ENCODE measurements at places on chromosomes 16 and 17.
A peak's percentile ranks its signal among the peaks of the same experiment; 100 is the strongest.

DNA sequence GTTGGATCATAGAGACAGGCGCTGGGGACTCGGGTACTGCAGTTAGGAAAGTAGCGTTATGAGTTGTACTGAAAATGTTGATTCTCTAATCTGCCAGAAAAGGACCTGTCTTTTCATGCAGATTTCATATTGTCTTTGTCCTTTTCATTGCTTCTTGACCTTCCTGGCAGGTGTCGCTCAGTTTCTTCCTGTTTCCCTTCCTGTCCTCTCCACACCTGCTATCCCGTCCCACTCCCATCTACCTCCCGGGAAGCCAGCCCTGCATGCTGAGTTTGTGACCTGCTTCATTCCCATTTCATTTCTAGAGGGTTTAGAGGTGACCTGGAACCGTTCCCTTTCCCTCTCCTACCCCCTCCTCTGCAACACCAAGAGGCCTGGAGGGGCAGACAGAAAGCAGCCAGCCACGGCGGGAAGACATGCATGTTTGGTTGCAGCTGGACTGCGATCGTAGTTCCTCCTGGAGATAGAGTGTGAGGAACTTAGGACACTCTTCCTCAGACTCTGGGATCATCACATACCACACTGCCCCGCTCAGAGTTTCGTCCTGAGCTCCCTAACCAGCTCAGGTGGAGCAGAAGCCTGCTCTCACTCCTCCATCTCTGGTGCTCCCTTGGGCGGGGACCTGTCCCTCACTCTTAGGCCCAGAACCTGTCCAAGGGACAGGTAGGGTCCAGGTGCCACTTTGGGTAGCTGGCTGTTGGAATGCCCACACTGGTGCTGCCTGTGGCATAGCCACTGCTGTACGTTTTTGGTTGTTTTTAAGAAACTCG, 23.9 kb upstream of the ARHGAP23 start:
- no peak for DNase-seq

DNA sequence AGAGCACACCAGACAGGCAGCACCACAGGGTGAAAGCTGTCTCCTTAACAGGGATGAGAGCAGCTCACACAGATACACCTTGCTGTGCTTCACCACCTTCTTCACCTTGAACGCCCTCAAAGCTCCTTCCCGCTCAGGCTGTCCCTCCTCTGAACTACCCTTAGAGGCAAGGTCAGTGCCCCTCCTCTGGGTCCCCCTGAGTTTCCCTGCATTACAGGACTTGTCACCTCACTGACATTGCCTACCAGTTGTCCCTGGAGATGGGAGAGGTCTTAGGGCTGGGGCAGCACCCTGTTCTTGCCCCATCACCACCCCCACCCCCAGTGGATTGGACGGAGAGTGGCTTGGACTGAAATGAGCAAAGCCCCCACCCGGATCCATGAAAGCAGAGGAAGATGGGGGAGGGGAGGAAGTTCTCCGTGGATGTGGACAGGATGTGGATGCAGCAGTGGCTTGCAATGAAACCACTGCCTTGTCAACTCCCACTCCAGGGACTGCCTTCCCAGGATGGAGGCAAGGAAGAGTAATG, 73.2 kb upstream of the CDH5 start:
- DNase-seq, result no peak

DNA sequence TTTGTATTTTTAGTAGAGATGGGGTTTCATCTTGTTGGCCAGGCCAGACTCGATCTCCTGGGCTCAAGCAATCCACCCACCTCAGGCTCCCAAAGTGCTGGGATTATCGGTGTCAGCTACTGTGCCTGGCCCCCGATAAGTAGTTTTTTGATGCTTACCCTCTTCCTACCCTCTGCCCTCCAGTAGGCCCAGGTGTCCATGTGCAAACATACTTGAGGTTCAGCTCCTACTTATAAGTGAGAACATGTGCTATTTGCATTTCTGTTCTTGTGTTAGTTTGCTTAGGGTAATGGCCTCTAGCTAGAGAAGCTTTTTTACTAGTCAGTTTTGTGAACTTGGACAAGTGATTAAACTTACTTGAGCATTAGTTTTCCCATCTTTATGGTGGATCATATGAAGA, 136.8 kb downstream of the HS3ST4 start:
- DNase-seq, result no peak

- no peak for DNase-seq
Observed at GRCh38 chr17:16425698-16426659, 10.6 kb downstream of the TRPV2 start.

GRCh38 chr17:75601057-75601987, 13.7 kb downstream of the MYO15B start:
- DNase-seq, result peak; percentile 9

DNA sequence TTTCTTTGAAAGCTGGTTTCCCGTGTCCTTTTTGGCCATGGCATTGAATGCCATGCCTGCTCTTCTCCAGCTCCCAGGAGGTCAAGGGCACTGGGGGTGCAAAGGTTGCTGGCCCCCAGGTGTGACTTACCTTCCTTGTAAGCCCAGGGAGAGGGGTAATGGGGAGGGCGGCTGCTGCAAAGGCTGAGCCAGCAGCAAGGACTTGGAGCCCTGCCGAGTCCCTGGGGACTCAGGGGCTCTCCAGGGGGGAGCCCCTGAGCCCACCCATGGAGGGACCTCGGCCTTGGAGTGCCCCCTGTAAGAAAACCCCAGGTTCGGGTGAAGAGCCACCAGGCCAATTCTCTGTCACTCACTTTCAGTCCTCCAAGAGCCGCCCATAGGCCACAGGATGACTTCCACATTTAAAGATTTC, 5.9 kb upstream of the CCL22 start:
- DNase-seq, result no peak

GRCh38 chr17:74607221-74607620, 15.1 kb upstream of the CD300LD start:
- no peak for DNase-seq

- no peak for DNase-seq
Observed at GRCh38 chr17:48543854-48544348, 1.0 kb downstream of the HOXB2 start.

DNA sequence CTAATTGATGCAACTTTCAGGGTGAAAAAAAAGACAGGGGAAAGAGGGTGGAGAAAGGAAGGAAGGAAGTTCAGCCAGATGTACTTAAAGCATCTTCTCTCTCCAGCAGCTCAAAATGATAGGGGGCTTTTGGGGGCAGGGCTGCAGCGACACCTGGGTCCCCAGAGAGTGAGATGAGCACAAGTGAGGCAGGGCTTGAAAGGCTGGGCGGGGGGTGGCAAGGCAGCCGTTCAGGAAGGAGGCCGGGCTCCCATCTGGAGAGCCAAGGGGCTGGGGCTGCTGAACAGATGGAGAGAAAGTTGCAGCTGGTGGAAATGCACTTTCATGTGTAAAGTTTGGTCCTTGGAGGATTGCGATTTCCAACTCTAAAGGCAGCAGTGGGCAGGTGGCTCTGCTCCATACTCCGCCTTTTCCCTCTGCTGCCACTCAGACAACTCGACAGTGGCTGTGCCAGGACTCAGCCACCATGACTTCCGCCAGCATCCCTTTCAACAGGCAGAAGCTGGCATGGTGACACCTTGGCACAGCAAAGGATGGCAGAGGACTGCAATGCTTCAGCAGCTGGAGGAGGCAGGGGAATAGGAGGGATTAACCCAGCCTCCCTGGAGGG, 7.7 kb downstream of the SLC35B1 start:
- DNase-seq, result no peak

DNA sequence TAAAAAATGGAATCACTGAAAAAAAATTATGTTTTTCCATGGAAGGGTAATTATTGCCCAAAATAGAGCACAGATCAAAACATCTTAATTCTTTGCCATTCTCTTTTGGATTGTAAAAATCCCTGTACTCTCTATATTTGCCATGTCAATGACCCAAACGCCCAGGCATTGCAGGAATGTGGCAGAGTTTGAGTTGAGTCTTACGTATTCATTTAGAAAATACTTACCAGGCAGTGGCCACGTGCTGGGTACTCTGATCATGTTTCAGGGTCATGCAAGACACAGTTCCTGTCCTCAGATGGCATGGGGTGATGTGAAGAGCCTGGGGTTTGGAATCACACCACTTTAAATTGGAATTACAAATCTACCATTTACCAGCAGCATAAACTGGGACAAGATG, 267.7 kb downstream of the ABCC12 start:
- DNase-seq, result no peak

DNA sequence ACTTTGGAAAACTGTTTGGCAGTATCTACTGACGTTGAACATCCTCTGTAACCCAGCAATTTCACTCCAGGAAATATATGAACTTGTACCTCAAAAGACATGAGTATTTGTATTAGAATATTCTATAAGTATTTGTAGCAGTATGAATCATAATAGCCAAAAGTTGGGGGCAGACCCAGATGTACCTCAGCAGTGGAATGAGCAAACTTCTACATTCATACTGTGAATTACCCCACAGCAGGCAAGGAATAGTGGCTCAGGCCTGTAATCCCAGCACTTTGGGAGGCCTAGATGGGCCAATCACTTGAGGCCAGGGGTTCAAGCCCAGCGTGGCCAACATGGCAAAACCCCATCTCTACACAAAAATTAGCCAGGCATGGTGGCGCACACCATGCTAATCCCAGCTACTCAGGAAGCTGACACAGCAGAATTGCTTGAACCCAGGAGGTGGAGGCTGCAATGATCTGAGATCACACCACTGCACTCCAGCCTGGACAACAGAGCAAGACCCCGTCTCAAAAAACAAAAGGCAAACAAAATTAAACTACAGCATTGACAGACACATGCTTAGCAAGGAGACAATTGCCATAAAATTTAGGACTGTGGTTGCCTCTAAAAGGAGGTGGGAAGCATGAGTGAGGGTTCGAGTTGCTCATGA, 11.2 kb upstream of the HELZ start:
- no peak for DNase-seq

DNA sequence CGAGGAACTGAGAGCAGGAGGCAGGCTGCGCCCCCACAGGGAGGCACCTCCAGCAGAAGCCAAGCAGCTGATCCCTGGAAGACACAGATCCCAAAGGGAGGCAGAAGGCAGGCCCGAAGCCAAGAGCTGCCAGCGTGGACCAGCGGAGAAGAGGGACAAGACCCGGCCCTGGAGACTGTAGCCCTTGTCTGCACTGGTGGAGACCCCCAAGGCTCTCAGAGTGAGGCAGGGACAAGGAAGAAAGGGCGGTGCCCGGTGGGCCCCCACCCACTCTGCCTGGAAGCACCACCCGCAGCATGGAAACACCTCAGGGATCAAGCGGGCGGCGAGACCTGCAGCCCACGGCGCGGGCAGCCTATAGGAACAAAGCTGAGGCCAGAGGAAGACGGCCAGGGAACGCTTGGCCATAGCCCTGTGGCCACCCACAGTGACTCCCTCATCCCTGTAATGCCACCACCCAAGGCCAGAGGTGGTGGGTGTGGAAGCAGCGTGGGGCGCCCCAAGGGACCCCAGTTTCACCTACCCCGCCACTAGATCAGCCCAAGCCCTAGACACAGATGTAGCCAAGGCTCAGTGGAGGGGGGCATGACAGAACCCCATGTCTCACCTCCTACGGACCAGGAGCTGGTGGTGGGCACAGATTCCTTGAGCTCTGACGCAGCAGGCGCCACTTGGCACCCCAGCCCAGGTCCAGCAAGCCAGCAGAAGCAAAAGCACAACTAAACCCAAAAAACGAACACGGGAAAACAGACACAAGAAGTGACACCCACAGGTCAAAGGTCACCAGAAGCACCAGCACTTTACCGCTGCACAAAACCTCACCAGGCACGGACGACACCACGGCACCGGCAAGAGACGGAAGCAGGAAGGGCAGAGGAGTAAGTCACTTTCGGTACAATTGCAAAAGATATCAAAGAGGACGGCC, 2.9 kb upstream of the SIRT7 start:
- no peak for DNase-seq

- no peak for DNase-seq
Observed at GRCh38 chr16:57427824-57428223, 19.4 kb downstream of the CIAPIN1 start.

GRCh38 chr16:74773446-74774222, 986 bp downstream of the FA2H start:
- no peak for DNase-seq

- no peak for DNase-seq
Observed at GRCh38 chr17:56536766-56537165, 56.7 kb upstream of the NOG start.

DNA sequence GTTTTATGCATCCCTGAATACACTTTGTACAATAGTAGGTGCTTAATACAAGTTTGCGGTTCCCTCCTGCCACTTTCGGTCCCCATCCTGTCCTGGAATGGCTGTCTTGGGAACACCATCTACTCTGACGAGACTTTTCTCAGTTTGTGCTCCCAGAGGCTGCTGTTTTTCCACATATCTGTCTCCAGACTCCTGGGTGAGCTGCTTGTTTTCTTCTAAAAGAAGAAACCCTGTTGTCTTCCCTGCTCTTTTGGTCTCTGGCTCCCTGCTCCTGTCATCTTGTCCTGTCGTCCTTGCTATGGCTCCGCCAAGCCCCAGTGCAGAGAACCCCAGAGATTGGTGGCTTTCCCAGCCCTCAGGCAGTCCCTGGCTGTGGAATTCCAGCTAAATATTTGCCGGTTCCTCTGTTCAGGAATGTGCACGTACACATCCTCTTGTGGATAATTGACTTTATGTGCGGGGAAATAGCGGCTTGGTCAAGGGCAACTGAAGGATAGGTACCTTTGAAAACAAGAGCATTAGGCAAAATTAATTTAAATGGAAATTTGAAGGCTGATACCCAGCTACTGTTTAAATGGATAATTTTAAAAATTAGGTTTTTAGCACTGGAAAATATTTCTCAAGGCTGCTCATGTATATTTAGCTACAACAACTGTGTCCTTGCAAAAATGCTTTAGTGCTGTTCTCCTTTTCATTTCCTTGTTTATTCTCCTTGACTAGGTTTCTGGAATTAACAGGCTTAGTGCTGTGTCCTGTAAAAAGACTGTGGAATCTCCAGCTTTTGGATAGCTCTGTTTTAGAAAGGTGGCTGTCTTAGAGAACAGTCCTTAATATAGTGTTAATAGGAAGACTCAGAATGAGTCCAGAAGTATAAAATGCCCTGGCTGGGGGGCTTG, 50.2 kb upstream of the SLC12A3 start:
- no peak for DNase-seq

- no peak for DNase-seq
Observed at GRCh38 chr16:73277071-73277470, 229.1 kb upstream of the ZFHX3 start.

- no peak for DNase-seq
Observed at GRCh38 chr17:34865716-34866115, 95.5 kb downstream of the CCT6B start.

- no peak for DNase-seq
Observed at GRCh38 chr16:20763461-20764232, at the start of gene ACSM3. TSS of gene ACSM3 (plus strand) at chr16:20764014. CDS start at chr16:20770035, 6,021 bp downstream.

- DNase-seq, result no peak
Observed at GRCh38 chr17:81523402-81524038, 4.7 kb upstream of the FSCN2 start.

DNA sequence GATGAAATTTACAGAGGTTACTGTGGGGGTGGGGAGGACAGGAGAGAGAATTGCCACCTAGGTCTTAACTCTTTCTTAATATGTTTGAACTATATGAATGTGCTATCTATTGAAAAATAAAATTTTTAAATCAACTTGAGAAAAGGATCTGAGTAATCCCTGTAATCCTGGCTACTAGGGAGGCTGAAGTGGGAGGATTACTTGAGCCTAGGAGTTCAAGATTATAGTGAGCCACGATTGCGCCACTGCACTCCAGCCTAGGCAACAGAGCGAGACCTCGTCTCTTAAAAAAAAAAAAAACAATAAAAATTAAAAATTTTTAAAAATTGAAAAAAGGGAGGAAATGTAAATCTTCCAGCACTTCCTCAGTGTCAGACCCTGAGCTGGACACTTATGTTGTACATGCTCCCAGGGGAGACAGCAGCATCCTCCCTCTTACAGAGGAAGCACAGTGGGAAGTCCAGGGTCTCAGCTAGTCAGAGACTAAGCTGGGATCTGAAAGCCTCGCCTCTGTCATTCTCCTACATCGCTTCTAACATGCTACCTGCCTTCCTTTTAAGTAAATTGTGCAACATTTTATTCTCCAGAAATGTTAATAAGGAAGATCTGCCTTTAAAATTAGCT, 21.9 kb downstream of the PMM2 start:
- no peak for DNase-seq

Data from NCI-H1436 treated with DMSO at 0.1 percent for 48 hours (cell line).